Erythroblast (primary cell): ENCODE measurements at places on chromosomes 1 and 21.

DNA sequence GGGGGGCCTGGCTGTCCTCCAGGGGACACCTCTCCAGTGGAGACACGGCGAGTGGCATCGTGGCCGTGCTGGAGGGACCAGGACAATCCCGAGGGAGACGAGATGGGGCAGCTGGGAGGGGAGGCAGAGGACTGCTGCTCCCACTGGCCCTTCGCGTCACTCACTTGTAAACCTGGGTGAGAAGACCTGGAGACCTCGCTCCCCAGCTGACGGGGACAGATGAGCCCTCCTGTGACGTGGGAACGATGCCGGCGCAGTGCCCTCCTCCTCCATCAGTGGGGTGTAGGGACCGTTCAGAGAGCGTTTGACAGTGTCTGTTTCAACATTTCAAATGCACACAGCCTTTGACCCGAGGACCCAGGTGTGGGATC lies 4.6 kb downstream of the SPATC1L start:
- no peak for DNase-seq

- peak; percentile 84 for DNase-seq
Measured at GRCh38 chr1:53182111-53182593, 14.5 kb upstream of the CPT2 start.

DNA sequence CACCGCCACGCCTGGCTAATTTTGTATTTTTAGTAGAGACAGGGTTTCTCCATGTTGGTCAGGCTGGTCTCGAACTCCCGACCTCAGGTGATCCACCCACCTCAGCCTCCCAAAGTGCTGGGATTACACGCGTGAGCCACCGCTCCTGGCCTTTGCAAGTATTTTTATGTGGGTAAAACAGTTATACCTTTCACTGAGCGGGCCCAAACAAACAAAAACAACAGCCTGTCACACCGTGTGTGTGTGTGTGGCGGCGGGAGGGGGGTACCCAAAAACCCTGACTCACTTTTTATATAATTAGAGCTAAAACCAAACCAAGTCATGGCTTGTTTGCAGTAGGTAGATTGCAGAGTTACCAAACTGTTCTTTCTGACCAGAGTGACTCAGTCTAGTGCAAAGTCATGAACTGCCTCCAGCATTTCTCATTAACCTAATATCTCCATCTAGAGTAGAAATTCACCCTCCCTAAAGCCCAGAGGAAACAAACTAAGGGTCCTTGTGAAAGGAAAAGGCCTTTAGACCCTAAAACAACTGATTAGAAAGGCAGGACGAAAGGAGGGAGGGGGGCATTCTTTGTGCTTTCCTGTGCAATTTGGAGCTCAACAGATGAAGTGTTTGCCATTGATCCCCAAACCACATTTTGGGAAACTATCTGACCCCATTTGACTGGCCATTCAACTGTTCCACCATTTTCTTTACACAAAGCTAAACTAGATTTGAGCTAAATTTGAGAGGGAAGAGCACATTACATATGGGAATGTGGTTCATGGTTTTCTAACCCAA lies 181.0 kb downstream of the DHRS3 start:
- DNase-seq: no peak

GRCh38 chr21:18252256-18252655 lies 7.6 kb downstream of the CHODL start:
- DNase-seq: no peak

DNA sequence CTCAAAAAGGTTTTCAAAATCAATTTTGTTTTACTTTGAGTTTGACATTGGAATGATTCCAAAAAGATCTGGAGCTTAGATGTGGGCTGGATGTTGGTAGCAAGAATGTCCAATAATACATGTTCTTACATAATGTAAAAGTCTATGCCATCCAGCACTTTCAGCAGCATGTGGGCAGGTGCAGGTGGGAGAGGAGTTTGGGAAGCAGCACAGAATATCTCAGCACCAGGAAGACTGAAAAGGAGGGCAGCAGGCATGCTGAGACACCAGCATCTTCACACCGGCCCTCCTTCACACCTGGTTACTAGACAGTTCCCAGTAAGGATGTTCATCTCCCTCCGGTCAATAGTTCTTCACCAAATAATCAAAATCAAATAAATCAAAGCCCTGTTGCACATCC lies 166.6 kb downstream of the ZBTB18 start:
- no peak for DNase-seq

DNA sequence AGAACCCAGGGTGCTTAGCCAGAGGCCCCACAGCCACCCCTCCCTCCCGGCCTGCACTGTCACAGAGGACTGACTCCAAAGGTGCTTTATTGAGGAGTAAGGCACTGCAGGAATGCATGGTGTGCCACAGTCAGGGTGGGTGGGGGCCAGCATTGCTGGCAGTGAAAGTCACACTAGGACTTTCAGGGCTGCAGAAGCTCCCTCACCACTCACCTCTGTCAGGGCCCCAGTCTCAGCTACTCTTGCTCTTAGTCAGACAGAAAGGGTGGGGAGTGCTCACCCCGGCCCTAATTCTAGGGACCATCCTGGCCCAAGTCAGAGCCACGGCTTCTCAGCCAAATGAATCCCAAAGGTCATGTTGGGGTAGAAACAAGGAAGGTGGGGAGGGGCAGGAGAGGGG lies 19.4 kb downstream of the KNCN start:
- DNase-seq: no peak

DNA sequence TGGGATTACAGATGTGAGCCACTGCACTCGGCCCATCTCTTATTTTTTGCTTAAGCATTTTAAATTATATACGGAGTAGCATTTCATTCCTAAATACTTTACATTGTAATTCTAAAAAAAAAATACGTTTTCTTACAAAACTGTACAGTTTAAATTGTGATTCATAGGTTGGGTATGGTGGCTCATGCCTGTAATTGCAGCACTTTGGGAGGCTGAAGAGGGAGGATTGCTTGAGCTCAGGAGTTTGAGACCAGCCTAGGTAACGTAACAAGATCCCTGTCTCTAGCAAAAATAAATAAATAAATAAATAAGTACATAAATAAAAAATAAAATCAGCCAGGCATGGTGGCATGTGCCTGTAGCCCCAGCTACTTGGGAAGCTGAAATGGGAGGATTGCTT lies 24.6 kb downstream of the TBCE start:
- DNase-seq: no peak

DNA sequence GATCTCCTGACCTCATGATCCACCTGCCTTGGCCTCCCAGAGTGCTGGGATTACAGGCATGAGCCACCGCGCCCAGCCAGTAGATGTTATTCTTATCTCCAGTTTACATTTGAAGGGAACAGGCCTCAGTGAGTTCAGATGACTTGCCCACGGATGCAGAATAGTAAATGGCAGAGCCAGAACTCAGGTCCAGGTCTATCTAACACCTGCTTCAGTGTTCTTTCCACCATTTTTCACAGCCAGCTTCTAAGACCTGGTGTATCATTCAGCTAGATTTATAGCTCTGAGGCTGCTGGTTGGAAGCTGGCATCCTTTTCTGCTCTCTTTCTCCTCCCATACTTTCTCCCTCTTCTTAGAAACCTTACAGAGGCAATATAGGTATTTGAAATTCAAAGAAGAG lies 10.8 kb downstream of the FABP3 start:
- no peak for DNase-seq

DNA sequence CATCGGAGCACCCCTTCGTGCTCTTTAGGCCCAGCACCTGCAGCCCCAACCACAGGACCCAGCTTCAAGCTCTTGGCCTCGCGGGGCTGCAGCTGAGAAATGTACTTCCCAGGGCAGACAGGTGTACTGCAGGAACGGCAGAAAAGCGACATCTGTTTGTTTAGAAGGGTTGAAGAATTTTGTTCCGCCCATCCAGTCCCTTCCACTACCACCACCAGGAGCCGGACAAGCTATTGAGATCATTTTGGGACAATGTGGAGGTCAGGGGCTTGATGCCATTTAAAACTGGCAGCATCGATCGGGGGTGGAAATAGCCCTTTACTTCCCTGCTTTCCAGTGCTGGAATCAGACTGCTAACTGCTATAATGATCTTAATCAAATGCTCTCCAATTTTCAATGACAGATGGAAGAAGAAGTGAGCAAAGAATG lies 1.7 kb downstream of the SERTAD4 start:
- no peak for DNase-seq

DNA sequence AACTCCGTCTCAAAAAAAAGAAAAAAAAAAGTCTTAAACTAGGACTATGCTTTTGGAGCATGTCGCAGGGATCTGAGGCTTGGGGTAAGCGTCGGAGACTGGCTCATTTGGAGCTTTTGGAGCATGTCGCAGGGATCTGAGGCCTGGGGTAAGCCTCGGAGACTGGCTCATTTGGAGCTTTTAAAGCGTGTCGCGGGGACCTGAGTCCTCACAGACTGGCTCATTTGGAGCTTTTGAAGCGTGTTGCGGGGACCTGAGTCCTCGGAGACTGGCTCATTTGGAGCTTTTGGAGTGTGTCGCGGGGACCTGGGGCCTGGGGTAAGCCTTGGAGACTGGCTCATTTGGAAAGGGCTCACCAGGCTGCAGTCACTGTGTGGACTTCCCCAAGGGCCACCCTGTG lies 13.6 kb upstream of the TSPEAR start:
- no peak for DNase-seq

- no peak for DNase-seq
Measured at GRCh38 chr1:59738152-59738551, 76.6 kb upstream of the HOOK1 start.

- no peak for DNase-seq
Measured at GRCh38 chr1:205920159-205920558, 23.1 kb downstream of the SLC26A9 start.

- DNase-seq: no peak
Measured at GRCh38 chr1:152501704-152502103, 8.9 kb upstream of the LCE5A start.

DNA sequence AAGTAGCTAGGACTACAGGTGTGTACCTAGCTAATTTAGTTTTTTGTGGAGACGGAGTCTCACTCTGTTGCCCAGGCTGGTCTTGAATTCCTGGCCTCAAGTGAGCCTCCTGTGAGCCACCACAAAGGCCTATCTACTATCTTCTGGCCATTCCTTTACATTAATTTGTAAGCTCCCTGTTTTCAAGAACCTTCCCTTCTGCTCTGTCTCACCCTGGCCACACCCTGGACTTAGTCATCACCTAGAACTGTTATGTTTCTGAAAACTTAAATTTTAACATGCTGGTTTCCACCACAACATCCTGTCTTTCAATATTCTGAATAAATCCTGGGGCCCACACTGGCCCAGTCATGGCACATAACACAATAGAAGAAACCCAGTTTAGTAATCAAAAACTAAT lies 4.9 kb upstream of the B4GALT3 start:
- DNase-seq: peak; percentile 19

DNA sequence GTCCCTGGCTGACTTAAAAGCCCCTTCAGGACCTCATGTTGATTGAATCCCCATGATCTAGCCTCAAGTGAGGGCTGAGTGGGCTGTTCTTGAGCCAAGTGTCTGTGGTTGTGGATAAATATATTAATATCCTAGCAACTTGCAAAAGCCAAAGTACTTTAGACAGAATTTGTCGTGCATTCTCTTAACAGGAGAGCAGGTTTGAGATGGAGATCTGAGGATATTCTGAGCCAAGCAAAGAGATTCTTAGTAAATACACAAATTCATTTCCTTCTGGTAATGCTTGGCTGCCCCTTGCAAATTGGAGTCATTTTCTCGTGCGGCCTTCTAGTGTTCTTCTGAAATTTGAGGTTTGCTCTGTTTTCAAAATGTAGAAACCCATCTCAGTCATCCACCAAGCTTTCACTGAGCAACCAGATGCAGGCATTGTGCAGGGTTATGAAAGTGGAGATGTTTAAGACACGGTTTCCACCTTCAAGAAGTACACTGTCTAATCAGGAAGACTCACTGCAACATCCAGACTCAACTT lies 242.1 kb upstream of the JUN start:
- DNase-seq: no peak

DNA sequence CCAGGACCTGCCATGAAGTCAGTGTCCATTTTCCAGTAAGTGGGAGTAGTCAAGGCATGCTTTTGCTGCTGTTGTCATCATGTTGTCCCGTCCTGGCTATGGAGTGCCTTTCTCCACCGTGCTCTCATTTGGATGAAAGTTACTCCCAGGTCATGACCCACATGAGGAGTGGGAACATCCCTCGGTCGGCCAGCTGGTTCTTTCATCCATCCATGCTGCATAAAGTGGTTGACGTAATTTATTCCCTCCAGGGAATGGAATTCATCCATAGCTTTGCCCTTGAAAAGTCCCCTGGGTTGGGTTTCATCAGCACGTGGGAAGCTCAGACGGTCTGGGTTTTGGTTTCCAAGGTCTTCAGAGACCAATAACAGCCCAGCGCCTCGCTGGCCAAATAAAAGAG lies 11.6 kb downstream of the PLA2G2A start:
- DNase-seq: no peak

DNA sequence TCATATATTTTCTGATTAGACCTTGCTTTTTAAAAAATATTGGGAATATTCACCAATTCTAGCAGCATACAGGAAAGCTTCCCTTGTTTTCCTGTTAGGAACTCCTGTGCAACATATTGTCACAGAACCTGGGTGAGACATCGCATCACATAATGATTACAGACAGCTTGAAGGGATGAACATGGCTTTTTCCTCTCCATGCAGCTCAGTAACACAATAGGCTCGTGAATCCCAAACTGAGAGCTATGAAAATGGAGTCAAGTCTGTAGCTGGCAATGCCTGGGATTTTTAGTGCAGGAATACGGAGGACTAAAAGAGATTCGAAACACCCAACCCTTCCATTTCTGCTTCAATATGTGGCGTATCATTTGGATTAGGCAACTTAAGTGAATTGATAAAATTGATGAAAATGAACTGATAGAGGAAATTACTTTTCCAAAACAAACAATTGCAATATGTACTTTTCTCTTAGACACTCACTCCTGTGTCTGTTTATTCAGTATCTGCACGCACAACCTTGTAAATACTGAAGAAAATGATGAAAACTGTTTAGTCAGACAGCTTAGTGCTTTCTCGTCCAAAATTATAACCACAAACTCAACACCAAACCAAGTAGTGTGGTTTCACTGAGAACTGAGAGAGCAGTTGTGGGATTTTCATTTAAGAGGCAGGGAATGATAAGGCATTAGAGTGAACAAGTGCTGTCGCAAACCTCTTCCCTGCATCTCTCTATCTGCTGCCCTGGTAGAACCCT lies 250.4 kb downstream of the PTBP2 start:
- DNase-seq: no peak

- no peak for DNase-seq
Measured at GRCh38 chr1:105909811-105910210, 1146.7 kb upstream of the PRMT6 start.
